ENCODE measurements at places on chromosomes 6 and 20. TPM values are rescaled to one million over a fixed set of nuclear protein-coding genes. Genes with fewer than 3 reads are reported as not detected.

DNA sequence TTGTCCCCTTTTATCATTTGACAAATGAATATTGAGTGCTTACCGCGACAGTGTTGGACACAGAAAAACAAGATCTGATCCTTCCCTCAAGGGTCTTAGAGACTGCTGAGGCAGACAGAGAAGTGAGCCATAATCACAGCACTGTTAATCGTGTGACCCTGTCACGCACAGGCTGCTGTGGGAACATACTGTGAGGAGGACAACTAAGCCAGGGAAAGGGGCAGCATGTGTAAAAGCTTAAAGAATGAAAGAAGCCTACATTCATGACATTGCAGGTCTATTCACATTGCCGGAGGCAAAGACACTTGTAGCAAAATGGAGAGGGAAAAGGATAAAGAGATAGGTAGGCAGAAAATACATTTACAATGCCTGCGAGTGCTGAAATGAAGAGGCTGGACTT lies 32.7 kb downstream of the TRDN start:
- H3K27me3 ChIP-seq = no peaks in the 10 kb centered on the region
- DNase-seq = no peak
- H3K36me3 ChIP-seq = no peaks in the 10 kb centered on the region
- H3K4me3 ChIP-seq = no peak overlapping the region

- H3K4me1 ChIP-seq = no peaks in the 10 kb centered on the region
- no peak for DNase-seq
- no peak overlapping the region for H3K4me3 ChIP-seq
- H3K36me3 ChIP-seq = no peaks in the 10 kb centered on the region
- 0 out of 2 replicates have a peak, but pooled peaks cover 5% of the 10 kb centered on the region for H3K27me3 ChIP-seq
Measured at GRCh38 chr6:87068795-87069194, 26.1 kb downstream of the CGA start.

GRCh38 chr20:49610691-49611538 lies 43.0 kb upstream of the PTGIS start:
- H3K27ac ChIP-seq = no peak overlapping the region
- peak; percentile 93 for DNase-seq
- no peaks in the 10 kb centered on the region for H3K27me3 ChIP-seq
- peak overlapping the region; percentile 58 for H3K4me3 ChIP-seq

GRCh38 chr6:257774-258173 lies 34.5 kb upstream of the DUSP22 start:
- H3K4me1 ChIP-seq = no peaks in the 10 kb centered on the region
- H3K27ac ChIP-seq = no peak overlapping the region
- H3K36me3 ChIP-seq = no peaks in the 10 kb centered on the region
- H3K27me3 ChIP-seq = no peaks in the 10 kb centered on the region
- no peak for DNase-seq

DNA sequence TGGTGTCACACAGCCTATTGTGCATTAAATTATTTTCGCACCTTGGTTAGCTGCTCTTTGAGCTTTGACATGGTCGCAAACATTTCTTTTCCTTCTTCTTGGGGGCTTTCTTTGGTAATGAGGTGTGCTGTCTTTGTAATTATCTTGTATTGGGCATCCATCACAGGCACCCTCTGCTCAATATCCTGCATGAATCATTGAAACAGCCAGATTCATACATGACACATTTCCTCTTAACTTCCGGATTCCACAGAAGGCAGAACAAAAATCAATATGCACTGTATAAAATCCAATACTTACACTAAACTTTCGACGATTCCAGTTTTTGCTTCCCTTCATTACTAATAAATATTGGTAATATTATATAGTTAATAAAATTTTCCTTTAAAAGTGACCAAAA lies 175.6 kb downstream of the SYNE1 start:
- no peak overlapping the region for H3K4me3 ChIP-seq
- no peaks in the 10 kb centered on the region for H3K27me3 ChIP-seq
- H3K4me1 ChIP-seq = peaks cover 5% of the 10 kb centered on the region
- H3K27ac ChIP-seq = no peak overlapping the region
- no peaks in the 10 kb centered on the region for H3K36me3 ChIP-seq

The POLR1C gene
- 69.7 TPM for total RNA-seq

DNA sequence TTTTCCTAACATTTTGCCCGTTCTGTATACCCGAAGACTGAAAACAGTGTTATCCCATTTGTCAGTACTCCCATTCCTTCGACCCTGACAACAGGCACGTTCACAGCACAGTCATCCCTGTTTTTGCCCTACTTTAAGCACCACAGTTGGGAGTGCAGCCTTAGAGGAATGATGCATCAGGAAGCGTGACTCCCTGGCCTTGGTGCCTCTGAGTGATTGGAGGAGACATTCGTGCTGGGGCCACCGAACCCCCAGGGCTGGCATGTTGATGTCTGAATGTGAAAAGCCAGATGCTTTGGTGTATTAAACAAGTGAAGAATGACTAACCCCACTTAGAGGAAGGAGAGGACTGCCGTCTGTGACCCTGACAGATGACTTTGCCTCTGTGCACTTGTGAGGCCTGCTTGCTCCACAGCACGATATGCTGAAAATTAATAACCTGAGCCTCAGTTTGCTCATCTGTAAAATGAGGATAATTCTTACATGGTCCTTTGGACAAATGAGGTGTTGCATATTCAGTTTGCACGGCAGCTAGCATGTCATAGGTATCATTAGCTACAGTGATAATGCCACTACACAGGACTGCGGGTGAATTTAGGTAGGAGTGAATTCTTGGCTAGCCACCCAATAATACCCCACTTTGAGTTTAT lies 36.0 kb downstream of the STK35 start:
- H3K4me3 ChIP-seq = no peak overlapping the region
- H3K27me3 ChIP-seq = no peaks in the 10 kb centered on the region
- DNase-seq = no peak
- no peak overlapping the region for H3K27ac ChIP-seq

The OPRL1 gene
- total RNA-seq = 7.4 TPM

DNA sequence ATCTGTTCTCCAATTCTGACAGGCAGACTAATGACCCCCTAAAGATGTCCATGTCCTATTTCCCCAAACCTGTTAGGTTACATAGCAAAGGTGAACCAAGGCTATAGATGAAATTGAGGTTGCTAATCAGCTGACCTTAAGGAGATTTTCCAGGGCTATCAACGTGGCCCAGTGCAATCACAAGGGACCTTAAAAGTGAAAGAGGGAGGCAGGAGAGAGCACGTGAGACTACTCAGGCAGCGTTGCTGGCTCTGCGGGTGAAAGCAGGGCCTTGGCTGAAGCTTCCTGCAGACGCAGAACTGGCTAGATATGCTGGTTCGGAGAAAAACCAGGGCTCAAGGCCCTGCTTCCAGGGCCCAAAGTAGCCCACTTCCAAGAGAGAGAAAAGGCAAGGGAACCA lies 78.7 kb downstream of the NCOA7 start:
- H3K36me3 ChIP-seq = no peaks in the 10 kb centered on the region
- no peaks in the 10 kb centered on the region for H3K27me3 ChIP-seq
- peaks cover 46% of the 10 kb centered on the region for H3K4me1 ChIP-seq

GRCh38 chr6:90131125-90131524 lies 165.5 kb downstream of the BACH2 start:
- H3K4me1 ChIP-seq = no peaks in the 10 kb centered on the region
- H3K27me3 ChIP-seq = no peaks in the 10 kb centered on the region
- H3K4me3 ChIP-seq = no peak overlapping the region
- H3K36me3 ChIP-seq = no peaks in the 10 kb centered on the region

The SLC22A7 gene
- total RNA-seq = not detected

DNA sequence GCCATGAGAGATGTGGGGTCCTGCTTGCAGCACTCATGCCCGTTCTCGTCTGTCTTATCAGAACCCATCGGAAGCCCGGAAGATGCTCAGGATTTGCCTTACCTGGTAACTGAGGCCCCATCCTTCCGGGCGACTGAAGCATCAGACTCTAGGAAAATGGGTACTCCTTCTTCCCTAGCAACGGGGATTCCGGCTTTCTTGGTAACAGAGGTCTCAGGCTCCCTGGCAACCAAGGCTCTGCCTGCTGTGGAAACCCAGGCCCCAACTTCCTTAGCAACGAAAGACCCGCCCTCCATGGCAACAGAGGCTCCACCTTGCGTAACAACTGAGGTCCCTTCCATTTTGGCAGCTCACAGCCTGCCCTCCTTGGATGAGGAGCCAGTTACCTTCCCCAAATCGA lies 8.3 kb downstream of the PI16 start:
- H3K27ac ChIP-seq = no peak overlapping the region
- no peaks in the 10 kb centered on the region for H3K27me3 ChIP-seq
- no peak for DNase-seq
- H3K4me3 ChIP-seq = no peak overlapping the region

The PHACTR3 gene
- 26.4 TPM for total RNA-seq

DNA sequence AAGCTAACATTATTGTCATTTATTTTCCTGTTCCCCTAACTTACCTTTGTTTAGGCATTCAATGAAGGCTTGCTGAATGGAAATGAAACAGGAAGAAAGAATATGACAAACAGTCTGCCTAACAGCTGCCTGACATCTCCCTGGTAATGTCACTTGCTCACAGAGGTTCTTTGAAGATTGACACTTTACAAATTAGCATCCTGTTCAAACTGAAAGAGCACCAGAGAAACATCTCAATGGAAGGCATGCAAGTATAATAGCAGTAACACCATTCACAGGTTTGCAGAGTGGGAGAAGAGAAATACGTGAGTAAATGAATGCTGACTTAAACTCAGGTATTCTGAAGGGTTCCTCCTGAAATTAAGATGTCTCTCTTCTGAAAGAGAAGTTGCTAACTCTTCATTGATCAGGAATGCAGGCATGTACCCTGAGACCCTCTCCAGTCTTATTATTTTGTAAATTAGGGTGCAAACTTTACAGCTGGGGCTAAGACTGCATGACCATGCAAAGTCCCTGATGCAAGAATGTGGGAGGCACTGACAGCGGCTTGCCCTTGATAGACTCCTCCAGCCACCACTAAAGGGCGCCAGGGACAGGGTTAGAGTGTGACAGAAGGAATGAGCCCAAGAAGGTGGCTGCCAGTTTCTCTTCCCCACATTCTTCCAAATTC lies 1.3 kb upstream of the SMLR1 start:
- H3K27me3 ChIP-seq = no peaks in the 10 kb centered on the region
- H3K4me3 ChIP-seq = no peak overlapping the region
- H3K36me3 ChIP-seq = no peaks in the 10 kb centered on the region

DNA sequence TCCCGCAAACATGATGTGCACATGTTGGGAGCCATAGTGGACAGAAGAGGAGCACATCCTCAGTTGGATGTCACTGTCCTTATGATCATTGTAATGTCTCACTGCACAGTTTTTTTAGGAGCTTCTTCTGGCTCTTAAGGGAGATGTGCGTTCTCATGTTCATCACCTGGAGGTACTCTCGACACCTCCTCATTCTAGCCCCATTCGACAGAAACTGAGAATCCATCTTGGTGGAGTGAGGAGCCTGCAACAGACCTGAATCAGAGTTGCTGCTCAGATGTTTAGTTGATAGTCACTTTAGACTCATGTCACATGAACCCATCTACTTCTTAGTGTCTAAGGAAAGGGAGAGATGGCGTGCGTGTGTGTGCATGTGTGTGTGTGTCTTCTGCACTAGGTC lies 2.3 kb upstream of the BMP6 start:
- no peak overlapping the region for H3K4me3 ChIP-seq
- peaks cover 38% of the 10 kb centered on the region for H3K27me3 ChIP-seq
- H3K4me1 ChIP-seq = peaks cover 20% of the 10 kb centered on the region
- no peaks in the 10 kb centered on the region for H3K36me3 ChIP-seq

DNA sequence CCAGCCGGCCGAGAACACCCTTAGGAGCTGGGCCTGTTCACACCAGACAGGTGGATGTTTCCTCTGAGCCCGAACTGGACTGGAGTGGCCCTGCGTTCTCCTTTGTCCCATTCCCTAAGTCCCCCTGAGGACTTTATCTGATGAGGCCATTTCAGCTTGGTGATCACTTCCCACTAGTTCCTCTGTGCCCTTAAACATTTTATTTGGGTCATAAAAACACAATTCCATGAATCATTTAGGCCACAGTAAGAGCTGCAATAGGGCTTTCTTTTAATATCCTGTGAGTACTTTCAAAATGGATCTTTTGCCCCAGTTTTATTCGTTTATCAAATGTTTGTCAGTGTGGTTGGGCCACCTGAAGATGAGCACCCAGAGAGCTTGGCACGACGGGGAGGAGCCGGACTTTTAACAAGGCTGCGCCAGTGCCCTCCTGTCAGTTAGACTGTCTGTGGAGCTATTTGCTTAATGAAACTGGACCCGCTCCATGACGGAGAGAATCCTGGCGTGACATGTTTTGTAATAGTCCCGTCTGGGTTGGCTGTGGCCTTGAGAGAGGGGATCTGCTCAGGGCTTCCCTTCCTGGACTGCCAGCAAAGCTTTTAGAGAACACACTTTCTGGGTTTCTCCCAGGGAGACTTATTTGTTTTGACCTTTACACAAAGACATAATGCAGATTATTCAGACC lies 53.5 kb downstream of the ZDHHC14 start:
- no peak overlapping the region for H3K4me3 ChIP-seq
- peak overlapping the region; percentile 11 for H3K27ac ChIP-seq
- H3K27me3 ChIP-seq = no peaks in the 10 kb centered on the region
- H3K4me1 ChIP-seq = peaks cover 39% of the 10 kb centered on the region
- peak; percentile 43 for DNase-seq
- H3K36me3 ChIP-seq = no peaks in the 10 kb centered on the region

GRCh38 chr6:166578536-166579236 lies 7.8 kb downstream of the RAMACL start:
- H3K4me3 ChIP-seq = no peak overlapping the region
- no peaks in the 10 kb centered on the region for H3K4me1 ChIP-seq
- H3K36me3 ChIP-seq = no peaks in the 10 kb centered on the region
- H3K27me3 ChIP-seq = no peaks in the 10 kb centered on the region
- no peak for DNase-seq
- H3K27ac ChIP-seq = no peak overlapping the region

DNA sequence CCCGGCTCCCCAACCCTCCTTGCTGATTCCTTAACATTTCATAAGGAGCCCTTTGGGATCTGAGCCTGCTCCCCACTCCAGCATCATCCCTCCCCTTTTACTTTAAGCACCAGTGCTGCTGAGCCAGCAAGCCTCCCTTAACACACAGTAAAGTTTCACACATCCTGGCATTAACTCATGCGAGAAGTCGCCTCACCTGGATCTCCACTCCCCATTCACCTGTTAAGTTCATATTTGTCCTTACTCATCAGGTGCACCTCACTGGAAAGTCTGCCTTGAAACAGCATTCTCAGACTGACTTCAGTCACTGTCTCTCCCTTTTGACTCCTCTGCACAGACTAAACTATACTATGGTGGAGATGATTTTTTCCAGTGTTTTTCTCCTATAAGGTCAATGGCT lies 47.8 kb upstream of the MAP7 start:
- H3K4me1 ChIP-seq = peaks cover 16% of the 10 kb centered on the region
- DNase-seq = no peak
- no peak overlapping the region for H3K27ac ChIP-seq

The OR2H2 gene
- not detected for total RNA-seq

DNA sequence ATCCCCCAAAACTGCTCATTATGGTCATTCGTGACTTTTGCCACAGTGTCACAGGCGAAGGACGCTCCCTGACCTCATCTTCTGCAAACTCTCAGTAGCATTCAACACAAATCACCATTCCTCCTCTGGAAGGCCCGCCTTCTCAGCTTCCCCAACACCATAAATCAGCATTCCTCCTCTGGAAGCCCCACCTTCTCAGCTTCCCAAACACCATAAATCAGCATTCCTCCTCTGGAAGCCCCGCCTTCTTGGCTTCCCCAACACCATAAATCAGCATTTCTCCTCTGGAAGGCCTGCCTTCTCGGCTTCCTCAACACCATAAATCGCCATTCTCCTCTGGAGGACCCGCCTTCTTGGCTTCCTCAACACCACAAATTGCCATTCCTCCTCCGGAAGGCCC lies 288.0 kb upstream of the AGPAT4 start:
- H3K27me3 ChIP-seq = peaks cover 72% of the 10 kb centered on the region
- no peaks in the 10 kb centered on the region for H3K36me3 ChIP-seq
- H3K4me3 ChIP-seq = no peak overlapping the region
- H3K27ac ChIP-seq = no peak overlapping the region
- no peak for DNase-seq

The WFDC13 gene
- not detected for total RNA-seq

The EYA4 gene
- total RNA-seq = 10.0 TPM

Data from PC-3 (cell line).